Smooth muscle cell of the brain vasculature (primary cell): ENCODE measurements at places on chromosomes 2 and 18.
A peak's percentile ranks its signal among the peaks of the same experiment; 100 is the strongest.

GRCh38 chr2:209525834-209526281 lies 102.0 kb downstream of the MAP2 start:
- peak; percentile 51 for DNase-seq

GRCh38 chr2:38959938-38960608 lies 70.4 kb downstream of the ARHGEF33 start:
- DNase-seq, result peak; percentile 62

- DNase-seq, result no peak
These were observed 9.8 kb downstream of the BOLA3 start for GRCh38 chr2:74137651-74138599.

GRCh38 chr2:234958746-234959395 lies 7.1 kb downstream of the SH3BP4 start:
- DNase-seq, result no peak

DNA sequence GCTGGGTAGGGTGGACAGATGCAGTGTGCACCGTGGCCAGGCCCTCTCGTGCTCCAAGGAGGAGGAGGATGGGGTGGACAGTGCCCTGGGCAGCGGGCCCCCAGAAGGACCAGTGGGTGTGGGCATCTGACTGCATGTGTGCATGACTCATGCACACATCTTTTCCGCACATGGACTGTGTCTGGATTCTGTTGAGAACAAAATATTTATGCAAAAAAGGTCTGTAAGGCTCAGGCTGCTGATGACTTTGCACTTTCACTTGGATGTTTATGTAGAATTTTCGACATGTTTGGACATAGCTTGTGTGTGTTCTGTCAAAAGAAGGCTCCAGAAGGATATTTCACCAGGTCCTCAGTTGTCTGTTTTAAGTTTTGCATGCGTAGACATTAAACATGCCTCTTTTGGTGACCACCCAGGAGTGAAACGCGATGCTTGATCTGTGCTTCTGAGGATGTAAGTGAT lies 45.6 kb downstream of the MTCL1 start:
- no peak for DNase-seq

DNA sequence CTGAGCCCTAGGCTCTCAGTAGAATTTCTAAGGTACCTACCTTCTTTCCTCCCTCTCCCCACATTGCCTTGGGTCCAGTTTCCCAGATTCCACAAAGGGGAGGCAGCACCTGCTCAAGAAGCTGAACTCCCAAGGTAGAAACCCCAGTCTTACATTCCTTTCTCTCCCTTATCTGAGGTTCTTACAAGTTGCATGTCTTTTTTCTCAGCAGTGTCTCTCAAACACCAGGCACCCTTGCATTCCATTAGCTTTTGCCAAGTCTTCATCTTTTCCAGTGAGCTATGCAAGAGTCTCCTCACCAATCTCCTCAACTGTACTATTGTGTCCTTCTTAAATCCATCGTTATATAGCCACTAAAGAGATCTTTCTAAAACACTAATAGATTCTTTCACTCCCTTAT lies 4.1 kb upstream of the NT5C1B start:
- DNase-seq, result no peak

DNA sequence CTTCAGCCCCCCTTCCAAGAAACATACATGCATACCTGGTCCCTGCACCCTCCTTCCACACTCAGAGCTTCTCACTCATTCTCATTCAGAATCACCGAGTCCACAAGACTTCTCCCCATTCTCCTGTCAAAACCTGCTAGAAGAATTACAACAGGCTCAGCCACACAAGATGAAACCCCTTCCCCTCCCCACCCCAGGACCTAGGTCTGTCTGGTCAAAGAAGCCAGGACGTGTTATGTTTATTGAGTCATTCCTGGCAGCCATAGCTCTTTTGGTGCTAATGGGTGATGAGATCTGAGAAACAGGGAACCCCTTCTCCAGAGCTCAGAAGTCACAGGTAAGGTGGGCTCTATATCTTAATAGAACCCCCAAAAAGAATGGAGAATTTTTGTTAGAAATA lies 1.4 kb upstream of the ADD2 start:
- DNase-seq, result no peak

DNA sequence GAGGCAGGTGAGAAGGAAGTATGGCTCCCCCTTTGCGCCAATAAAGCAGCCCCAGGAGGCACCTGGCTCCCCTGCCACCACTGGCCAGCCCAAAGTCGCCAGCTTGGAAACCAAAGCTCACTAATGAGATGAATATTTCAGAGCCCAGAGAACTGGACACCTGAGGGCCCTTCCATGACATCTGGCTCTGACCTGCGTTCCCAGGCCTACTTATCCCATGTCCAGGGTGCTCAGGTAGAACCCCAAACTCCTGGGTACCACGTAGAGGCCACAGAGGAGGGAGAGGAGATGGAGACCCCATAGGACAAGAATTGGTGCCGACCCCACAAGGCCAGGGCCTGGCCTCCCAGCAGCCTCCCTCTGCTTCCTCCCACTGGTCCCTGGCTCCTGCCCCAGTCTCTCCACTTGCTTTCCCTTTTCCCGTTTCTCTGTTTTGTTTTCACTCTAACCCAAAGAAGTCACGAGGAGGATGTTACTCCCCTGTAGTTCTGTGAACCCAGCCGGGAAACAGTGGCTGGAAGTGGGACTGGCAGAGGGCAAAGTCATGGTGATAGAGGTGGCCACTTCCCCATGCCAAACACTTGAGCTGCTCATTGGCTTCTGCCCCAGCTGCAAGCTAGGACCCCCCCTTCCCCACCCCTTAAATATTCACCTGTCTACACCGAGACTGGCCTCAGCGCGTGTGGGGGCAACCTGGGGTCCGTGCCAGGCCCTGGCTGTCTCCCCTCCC lies 820 bp downstream of the TMBIM1 start:
- no peak for DNase-seq

DNA sequence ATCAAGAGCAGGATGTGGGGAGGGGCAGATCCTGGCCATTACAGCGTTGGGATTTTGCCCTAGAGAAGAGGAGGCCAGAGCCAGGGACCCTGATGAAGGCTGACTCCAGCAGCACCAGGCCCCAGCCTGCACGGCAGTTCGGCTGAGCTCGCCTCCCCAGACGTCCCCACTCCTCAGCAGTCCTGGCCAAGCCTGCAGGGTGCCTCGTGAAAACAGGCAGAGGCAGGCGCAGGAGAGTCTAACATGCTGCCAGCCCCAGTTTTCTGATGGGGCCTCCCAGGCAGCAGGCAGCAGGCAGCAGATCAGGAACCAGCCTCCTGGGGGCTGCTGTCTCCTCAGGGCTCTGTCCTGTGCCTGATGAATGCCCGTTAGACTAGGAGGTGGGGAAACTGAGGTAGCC lies 19.7 kb upstream of the GLI2 start:
- DNase-seq, result no peak

- DNase-seq, result no peak
These were observed 69.5 kb downstream of the ARL4C start for GRCh38 chr2:234427081-234428061.

DNA sequence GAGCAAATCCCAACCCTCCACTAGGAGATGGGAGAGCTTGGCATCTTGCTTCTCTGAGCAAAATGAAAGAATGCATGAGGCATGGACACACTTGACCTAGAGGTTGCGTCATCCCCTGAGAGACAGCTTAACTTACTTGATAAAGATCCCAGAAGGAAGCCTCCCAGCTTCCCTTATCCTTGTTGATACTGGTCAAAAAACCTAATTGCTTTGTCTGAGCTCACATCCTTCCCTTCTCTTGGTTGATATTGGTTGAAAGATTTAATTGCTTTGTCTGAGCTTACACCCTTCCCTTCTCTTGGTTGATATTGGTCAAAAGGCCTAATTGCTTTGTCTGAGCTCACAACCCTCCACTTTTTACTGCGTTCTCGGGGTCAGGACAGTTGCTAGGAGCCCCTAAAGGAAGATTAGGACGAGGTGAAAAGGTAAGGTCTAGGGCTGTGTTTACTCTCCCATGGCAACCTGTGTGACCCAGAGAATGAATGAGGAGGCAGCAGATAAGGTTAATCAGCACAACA lies 12.2 kb upstream of the BOD1L2 start:
- DNase-seq, result no peak

- no peak for DNase-seq
These were observed 23.3 kb upstream of the IL1R1 start for GRCh38 chr2:102119255-102119654.
